Fibroblast of skin of scalp (primary cell): ENCODE measurements at places on chromosomes 1 and 21.

DNA sequence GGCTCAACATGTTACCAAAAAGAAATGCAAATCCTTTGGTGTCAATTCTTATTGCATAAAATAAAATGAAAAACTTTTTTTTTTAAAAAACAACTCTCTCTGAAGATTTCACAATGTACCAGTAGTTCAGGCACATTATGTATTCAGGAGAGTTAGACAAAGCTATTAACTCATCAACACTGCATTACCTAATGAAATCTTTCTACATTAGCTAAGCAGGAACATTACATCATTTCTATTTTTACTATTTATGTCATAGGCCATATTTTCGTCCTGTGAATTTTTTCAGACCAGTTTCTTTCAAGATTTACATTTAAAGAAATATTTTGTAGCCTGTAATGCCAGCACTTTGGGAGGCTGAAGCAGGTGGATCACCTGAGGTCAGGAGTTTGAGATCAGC lies 366.2 kb downstream of the USH2A start:
- no peak for DNase-seq

DNA sequence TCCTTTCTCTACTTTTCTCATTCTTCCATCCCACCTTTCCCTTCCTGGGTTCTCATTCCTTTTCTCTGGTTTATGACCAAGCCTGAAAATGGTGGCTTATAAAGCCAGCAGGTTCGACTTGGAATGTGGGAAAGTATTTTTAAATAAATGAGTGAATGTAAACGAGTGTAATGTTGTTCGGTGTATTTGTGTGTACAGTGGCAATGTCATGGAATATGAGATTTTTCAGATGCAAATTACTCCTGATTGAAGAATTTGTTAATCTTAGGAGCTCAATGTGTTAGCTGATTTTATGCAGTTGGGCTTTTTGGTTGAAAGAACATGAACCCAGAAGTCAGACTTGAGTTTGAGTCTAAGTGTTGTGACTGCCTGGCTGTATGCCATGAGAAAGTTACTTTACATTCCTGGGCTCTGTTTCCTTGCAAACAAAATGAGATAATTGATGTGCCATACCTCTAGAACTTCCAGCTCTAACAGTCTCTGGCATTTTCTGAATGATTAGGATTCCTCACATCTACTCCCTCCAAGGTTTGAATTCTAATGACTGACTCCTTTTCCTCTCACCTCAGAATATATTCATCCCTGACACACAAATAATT lies 6.6 kb downstream of the SGIP1 start:
- peak; percentile 66 for DNase-seq

DNA sequence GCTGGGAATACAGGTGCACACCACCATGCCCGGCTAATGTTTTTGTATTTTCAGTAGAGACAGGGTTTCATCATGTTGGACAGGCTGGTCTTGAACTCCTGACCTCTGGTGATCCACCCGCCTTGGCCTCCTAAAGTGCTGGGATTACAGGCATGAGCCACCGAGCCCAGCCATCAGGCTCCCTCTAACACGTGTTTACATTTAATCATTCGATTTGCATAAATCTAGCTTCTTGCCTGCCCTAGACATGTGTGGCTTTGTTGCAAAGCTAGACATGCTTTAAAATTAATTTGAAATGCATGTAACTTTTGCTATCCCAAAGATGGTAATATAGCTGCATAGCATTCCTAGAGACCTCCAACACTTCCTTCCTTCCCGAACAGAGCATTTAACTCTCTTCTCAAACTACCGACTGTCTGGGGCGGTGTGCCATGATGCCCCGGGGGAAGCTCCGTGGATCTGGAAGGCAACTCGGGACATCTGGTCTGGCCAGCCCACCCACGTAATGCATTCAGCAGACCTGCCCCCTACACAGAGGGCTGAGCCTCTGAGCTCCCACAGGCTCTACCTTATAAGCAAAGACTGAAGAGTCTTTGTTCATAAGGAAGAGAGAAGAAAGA lies 34.6 kb upstream of the NID1 start:
- DNase-seq = peak; percentile 47

DNA sequence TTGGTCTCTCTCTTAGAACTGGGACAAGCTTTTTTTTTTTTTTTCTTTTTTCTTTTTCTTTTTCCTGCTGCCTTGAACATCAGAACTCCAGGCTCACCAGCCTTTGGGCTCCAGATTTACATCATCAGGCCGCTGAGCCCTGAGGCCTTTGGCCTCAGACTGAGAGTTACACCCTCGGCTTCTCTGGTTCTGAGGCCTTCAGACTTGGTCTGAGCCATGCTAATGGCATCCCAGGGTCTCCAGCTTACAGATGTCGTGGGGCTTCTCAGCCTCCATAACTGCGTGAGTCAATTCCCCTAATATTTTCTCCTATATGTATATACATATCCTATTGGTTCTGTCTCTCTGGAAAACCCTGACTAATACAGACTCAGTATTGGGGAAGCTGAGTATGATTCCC lies 36.5 kb upstream of the RC3H1 start:
- peak; percentile 59 for DNase-seq

DNA sequence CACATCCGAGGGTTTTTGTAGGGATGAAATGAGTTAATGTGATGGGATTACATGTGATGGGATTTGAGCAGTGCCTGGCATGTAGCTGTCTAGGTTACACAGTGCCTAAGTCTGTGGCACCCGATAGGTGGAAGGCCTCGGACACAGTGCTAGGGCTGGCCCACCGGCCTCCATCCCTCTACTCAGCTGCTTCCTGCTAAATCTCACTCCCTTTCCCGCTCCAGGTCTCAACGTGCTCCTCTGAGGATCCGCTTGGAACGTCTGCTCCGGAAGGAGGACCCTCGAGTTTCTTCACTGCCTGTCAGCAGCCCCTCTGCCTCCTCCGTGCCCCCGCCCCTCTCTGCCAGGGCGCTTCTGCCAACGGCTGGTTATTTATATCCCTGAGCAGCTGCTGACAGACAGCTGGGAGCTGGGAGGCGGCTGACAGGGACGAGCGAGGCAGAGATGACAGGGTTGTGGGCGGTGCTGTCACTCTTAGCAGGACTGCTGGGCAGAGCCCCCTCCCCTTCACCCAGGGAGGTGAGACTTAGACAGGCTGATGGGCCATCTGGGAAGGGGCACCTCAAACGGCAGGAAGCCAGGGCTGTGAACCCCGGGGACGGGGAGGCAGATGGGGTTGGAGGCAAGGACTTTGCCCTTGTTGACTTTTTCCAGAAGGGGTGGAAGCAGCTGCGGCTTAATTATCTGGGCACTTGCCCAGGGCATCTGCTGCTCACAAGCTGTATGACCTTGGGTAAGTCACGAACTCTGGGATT lies 26.6 kb upstream of the LRRN2 start:
- DNase-seq = no peak

DNA sequence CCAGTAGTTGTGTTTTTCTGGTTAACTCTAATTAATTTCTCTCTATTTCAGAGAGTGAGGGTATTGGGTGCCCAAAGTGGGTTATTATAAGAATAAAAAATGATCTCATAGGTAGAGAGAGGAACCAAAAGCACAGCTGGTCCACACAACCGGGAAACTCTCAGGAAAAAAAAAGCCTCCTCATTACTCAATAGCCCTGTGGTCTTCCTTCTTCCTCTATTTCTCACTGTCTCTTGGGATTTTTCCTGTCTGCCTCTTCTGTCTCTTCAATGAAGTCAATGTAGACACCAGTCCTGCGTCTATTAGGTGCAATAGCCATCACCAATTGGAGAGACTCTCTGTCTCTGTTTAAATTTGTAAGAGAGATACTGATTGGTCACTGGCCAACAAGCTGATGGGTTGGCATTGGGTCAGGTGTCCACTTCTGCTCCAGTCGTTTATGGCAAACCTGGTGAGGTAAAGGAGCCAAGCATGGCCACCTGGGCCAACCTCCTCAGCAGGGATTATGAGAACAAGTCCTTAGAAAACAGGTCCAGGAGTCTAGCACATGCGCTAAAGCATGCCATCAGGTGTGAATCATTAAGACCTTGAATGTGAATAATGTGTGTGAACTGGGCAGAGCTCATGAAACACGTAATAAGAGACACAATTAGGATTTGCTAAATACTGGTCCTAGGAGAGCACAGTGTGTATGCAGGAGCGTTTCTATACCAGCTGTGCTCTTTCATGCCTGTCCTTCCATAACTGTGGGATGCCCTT lies 443.0 kb upstream of the RUNX1 start:
- DNase-seq = no peak

GRCh38 chr1:33150522-33150921 lies 31.3 kb downstream of the TRIM62 start:
- DNase-seq = no peak

GRCh38 chr1:3929126-3929525 lies 29.1 kb upstream of the C1orf174 start:
- no peak for DNase-seq

DNA sequence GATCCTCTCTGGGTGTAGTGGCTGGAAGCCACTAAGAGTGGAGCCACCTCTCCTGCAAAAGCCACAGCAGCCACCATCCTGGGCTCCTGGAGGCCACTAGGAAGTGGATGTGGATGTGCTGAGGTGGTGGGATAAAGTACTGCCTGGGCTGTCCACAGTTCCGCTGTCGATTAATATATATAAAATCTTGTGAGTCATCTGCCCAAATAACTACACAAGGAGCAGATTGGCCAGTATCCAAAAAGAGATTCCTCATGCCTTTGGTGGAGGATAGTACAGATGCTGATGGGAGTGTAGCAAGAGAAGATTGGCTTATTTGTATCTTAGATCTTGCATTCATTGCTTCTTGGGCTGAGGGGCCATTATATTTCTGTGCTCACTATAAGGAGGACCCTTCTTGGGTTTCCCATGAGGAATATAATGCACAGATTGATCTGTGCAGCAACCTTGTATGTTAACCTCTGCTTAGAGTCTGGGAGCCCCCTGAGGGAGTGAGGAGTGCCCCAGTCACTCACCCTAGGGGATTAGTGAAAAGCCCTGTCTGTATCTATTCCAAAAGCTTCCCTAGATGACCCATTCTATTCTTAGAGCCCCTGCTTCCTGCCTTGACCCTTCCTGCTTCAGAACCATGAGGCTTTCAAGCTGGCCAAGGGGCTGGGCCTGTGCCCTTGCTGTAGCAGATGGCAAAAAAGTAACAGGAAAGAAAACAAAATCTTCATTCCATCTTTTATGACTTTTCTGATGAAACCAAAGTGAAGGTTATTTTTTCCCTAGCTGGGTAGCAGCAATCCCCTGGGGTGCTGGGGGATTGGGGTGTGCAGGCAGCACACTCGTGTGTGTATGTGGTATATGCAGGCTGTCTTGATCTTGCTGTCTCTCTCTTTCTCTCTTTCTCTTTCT lies 31.7 kb downstream of the RCSD1 start:
- peak; percentile 96 for DNase-seq

DNA sequence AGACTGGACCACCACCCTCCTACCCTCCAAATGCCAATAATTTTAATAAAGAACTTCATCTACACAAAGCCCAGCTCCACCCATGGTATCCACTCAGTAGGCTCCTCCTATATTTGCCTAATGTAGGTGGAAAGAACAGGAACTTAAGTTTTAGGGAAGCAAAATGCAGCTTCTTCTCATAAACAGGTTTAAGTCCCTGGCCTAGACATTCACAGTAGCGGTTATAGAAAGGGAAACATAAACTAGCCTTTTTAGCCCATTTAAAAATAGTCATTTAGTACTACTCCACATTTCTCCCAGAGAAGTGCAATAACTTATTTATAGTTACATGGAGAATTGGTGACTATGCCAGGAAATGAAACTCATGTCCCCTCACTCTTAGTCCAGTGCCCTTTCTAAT lies 56.6 kb upstream of the CPLANE2 start:
- DNase-seq = no peak

DNA sequence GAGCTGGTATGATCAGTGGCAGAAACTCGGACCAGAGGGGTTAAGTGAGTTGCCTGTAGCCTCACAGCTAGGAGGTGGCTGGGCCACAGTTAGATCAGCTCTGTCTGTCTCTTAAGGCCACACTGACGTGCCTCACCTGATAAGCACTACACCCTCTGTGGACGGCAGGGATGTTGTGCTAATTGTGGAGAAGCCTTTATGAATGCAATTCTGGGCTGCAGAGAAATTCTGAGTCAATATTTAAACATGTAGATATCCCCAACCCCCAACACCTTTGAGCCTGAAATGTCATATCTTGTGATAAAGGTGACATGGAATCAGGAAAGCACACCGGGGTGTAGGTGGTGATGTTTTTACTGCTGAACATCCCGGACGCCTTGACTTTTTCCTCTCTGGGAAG lies 88.3 kb downstream of the KCNJ6 start:
- no peak for DNase-seq

DNA sequence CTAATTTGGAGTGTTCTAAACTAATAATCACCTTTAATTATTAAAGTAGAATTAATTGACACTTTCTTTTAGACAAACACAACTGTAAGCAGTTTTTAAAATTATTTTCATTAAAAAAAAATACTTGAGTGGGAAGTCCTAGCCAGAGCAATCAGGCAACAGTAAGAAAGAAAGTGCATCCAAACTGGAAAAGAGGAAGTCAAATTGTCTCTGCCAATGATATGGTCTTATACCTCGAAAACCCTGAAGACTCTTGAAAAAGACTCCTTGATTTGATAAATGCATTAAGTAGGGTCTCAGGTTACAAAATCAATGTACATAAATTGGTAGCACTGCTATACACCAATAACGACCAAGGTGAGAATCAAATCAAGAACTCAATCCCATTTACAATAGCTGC lies 83.0 kb upstream of the GADD45A start:
- DNase-seq = no peak

GRCh38 chr1:56548571-56548970 lies 30.8 kb downstream of the PLPP3 start:
- DNase-seq = no peak

DNA sequence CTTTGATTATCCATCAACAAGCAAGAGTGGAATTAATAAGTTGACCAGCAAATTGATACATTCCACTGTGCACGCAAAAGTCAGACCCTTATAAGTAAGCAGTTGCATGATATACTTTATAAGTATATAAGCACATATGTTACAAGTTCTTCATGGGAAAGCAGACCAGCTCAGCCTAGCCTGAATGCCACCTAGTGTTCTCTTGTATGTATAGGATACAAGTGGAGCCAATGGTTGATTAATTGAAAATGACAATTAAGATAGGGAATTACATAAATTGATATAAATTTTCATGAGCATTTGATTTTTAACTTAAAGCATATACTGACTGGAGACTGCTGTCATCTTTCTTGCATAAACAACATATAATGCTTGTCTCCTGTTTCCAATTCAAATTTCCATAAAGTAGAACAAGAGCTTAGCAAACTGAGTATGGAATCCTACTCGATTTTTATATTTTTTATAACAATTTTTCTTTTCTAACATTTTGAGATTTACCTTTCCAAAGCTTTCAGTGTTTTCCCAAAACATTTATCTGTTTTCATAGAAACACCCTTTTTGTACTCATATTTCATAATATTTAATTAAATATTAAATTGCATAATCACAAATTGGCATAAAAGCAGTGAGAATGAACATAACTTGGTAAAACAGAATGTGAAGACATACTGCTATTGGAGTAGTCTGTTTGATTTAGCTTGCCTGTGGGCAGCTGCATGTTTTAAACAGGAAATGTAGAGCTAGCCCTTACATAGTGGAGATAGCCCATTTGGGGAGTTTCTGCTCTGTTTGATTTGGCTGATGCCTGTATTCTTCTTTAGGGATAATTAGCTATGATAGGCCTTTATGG lies 62.8 kb downstream of the MAGI3 start:
- DNase-seq = peak; percentile 46

- DNase-seq = peak; percentile 56
These were observed 66.7 kb downstream of the XCL1 start for GRCh38 chr1:168643152-168643551.

GRCh38 chr1:186575348-186575747 lies 104.9 kb downstream of the PTGS2 start:
- DNase-seq = peak; percentile 59
